ENCODE measurements at places on chromosomes 1 and 21.

DNA sequence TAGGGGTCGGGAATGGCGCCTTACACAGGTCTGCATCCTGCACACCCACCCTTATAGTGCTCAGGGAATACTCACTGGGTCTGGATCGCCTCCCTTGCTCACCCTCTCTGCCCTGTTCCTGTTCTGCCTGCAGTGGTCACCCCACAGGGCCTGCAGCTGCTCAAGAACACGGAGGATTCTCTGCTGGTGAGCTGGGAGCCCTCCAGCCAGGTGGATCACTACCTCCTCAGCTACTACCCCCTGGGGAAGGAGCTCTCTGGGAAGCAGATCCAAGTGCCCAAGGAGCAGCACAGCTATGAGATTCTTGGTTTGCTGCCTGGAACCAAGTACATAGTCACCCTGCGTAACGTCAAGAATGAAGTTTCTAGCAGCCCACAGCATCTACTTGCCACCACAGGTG, 12.4 kb downstream of the TNN start:
- DNase-seq = no peak

- no peak for DNase-seq
These were observed 322.3 kb downstream of the DUSP10 start for GRCh38 chr1:221419513-221420095.

- DNase-seq = no peak
These were observed 18.5 kb upstream of the RAB4A start for GRCh38 chr1:229252228-229252984.

GRCh38 chr1:224042557-224043118, 71.3 kb upstream of the FBXO28 start:
- DNase-seq = no peak

GRCh38 chr1:19046972-19047731, 90.7 kb upstream of the IFFO2 start:
- DNase-seq = no peak

GRCh38 chr1:158180741-158181576, at the start of gene CD1D:
TSS of gene CD1D (plus strand) at chr1:158180895. CDS start at chr1:158181102, 207 bp downstream.
- no peak for DNase-seq

DNA sequence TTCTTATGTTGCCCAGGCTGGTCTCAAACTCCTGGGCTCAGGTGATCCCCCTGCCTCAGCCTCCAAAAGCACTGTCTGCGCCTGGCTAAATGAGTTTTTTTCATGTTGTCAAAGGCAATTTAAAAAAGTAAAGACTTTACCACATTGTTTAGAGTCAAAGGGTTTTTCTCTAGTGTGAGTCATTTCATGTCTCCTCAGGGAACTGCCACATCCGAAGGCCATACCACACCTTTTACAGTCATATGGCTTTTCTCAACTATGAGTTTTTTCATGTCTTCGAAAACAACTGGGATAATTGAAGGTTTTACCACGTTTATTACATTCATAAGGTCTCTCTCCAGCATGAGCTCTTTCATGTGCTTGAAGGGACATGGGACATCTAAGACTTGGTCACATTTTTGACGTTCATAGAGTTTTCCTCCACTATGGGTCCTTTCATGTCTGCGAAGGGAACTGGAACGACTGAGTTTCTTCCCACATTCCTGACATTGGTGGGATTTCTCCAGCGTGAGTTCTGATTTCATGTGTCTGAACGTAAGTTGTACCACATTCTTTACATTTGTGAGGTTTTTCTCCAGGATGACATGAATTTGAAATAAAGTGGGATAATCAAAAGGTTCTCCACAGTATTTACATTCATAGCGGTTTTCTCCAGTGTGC, 65.6 kb downstream of the UCHL5 start:
- peak; percentile 24 for DNase-seq

- no peak for DNase-seq
These were observed 20.0 kb downstream of the LACTBL1 start for GRCh38 chr1:22952694-22953056.

DNA sequence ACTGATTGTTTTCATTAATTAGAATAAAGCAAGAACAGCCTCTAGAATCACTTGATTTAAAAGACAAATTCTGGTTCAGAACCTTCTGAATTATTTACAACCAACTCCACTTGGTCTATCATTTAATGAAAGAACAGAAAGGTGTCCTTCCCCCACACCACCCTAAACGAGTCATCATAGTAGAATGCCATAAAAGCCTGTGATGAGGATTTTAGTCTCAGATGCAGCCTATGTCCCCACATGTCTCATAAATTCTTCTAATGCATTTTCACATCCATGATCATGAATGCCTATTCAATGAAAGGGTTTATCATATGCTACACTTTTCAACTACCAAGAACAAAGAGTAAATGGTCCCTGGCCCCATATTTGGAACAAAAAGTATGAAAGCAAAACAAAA, 508.1 kb downstream of the DPYD start:
- no peak for DNase-seq

GRCh38 chr1:101847626-101848025, 149.1 kb downstream of the OLFM3 start:
- DNase-seq = no peak

DNA sequence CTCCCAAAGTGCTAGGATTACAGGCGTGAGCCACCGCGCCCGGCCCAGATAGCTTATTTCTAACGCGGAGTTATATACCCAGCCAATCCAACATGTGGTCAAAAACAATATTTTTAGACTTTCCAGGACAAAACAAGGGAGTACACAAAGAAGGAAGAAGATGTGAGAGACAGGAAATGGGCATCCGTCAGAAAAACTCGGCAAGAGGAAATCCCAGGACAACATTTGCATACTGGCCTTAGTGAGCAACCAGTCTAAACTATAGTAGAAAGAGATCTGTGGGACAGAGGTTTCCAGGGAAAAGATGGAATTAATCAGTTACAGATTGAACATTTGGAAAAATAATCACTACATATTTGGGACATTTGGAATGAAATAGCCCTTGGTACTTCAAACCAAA, 11.4 kb downstream of the ARMH1 start:
- no peak for DNase-seq

DNA sequence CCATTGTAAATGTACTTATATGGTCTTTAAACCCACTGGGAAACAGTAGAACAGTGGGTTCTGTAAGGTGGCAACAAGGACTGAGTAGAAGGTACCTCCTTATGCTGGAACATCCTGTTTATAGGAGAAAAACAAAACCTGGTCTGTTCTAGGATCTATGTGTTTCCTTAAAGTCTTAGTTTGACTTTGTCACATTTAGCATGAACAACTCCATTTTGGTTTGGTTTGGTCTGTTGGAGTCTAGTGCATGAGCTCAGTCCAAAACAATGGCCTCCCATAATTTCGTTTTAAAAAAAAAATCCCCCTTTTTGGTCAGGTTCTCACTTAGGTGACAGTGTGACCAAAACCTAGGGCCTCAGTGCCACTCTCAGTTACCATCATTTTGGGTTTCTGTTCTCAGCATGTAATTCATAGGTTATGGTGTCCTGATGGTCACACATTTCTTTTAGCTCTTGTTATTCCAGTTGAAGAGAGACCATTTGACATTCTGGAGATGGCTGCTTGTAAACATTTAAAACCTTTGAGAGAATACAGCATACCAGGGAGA, 66.4 kb upstream of the IL12RB2 start:
- no peak for DNase-seq

- no peak for DNase-seq
These were observed 98.5 kb upstream of the CTTNBP2NL start for GRCh38 chr1:112297536-112297935.
